ENCODE measurements at places on chromosomes 6 and 20.

- DNase-seq = no peak
Measured at GRCh38 chr20:38001173-38001875, 31.9 kb downstream of the TTI1 start.

DNA sequence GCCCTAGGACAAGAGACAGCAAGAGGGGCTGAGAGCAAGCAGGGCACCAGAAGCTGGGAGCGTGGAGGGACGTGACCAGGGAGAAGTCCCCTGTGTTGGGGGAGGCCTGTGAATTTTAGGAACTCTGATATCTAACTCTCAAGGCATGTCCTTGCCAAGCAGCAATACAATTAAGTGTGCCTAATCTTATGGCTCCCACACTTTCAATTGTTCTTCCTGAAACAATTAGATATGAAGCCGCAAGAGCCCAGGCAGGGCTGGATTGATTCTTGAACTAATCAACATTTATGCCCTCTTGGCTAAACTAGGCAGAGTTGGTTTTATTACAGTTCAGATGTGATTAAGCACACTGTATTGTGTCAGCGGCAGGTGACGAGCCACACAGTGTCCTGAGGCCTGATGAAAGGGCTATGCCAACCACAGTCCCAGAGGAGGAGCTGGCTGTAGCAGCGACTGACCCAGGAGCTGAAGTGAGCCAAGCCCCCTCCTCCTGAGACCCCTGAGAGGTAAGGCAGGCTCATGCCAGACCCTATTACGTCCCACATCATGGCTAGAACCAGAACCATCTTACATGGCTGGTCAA is 4.2 kb upstream of the MAVS start:
- DNase-seq = no peak

GRCh38 chr20:51020657-51021056 is 2.2 kb downstream of the KCNG1 start:
- no peak for DNase-seq

- DNase-seq = no peak
Measured at GRCh38 chr20:46328200-46328882, 20.0 kb upstream of the CDH22 start.

GRCh38 chr6:55281215-55281614 is 46.1 kb upstream of the GFRAL start:
- DNase-seq = no peak

Measured in NK-92 treated with Interleukin-12 subunit alpha and Interleukin-12 subunit beta, amount 100 ng/mL, for 24 hours (cell line).